ENCODE measurements at places on chromosomes 3 and 15.

- no peak for DNase-seq
Observed at GRCh38 chr3:180354214-180354613, 247.7 kb upstream of the TTC14 start.

GRCh38 chr3:64176461-64176996, 48.7 kb downstream of the PRICKLE2 start:
- DNase-seq: no peak

DNA sequence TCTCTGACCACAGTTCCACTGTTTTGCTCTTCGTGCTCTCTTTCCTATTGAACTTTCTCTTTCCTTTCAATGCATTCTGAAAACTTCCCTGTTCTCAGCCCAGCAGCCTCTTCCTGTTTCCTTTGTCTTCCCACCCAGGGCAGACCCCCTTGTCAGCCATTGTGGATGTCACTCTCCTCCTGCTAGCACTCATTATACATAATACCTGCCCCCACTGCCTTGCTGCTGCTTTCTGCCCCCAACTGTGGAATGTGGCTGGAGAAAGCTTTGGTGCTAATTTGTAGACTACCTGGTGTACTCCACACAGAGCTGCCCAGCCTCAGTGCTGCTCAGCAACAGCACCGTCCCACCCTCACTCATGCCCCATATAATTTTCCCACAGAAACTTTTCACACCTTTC, 80.2 kb downstream of the CHCHD6 start:
- DNase-seq: no peak

- no peak for DNase-seq
Observed at GRCh38 chr3:189488241-189488767, 142.9 kb upstream of the TP63 start.

DNA sequence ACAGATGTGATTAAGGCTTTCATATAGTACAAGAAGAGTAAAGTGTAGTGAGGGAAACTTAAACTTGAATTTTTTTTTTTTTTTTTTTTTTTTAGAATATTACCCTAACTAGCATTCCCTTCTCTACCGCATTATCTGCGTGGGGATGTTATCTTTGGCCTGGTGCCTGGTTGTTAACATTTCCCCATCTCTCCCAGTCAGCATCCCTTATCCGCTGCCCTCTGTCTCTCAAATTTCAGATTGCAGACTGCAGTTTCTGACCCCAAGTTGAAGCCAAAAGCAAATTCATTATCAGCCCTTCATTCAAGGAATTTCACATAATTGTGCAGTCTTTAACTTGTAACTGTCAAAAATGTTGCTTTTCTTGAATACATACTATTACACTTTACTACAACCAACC, 353.0 kb downstream of the PLOD2 start:
- no peak for DNase-seq

DNA sequence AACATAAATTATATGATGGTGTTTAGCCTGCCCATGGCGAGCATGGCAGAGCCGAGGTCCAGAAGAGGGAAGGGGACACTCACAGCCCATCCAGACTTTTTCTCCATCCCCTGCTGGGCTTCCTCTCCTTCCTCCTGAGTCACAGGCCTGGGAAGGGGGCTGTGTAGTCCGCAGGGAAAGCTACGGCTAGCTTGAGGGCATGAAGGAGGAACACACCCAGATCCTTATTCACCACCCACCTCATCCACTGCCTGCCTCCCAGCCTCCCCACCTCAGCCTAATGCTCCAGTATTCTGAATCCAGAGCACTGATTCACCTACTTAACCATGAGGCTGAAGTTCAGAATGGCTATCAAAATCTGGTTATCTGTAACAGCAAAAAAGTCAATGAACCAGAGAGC, 97.8 kb downstream of the OXNAD1 start:
- no peak for DNase-seq

Measured in NCI-H1048 (cell line).